RCC 7860 (cell line): ENCODE measurements at places on chromosomes 16 and 17.

DNA sequence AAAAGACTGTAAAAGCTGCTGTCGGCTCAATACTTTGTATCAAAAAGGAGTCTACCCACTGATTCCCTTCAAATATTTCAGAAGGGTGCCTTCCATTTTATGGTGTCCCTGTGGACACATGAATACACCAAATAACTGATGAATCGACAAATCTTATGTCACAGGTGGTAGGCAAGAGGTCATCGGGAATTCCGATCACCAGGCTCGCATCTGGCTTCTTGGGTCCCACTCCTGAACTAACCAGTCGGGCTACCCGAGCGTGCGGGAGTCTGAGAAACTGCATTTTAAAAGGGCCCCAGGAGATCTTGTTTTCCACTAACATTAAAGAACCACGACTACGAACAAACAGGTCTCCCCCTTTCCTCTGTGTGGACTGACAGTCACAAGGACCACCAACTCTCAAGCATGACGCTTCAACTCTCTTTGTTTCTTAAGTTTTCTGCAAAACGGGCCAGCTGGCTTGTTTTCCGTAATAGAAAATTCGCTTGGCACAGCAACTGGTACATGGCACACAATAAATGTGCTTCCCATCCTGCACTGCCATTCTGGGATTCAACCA lies 873 bp downstream of the PSME3IP1 start:
- no peak for DNase-seq

DNA sequence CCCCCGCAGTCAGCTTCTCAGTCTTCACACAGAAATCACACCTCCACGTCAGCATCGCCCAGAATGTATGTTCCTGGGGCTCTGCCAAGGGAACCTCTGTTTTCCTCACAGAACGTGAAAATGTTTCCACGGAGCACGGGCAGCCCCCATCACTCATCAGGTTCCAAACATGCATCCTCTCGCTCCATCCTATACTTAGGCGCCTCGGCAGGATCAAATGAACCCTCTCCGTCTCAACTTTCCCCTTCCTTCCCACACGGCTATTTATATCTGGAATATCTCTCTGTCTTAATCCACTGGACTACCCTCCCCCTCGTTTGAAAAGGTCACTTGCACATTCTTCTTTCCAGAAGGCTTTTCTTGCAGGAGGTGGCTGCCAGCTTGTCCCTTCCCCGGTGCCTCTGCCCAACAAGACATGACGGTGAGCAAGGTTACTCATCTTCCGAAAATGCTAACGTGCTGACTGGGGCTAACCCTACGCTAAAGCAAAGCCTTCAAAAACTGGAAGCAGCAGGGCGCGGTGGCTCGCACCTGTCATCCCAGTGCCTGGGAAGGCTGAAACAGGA lies 21.6 kb downstream of the NXN start:
- DNase-seq = no peak

DNA sequence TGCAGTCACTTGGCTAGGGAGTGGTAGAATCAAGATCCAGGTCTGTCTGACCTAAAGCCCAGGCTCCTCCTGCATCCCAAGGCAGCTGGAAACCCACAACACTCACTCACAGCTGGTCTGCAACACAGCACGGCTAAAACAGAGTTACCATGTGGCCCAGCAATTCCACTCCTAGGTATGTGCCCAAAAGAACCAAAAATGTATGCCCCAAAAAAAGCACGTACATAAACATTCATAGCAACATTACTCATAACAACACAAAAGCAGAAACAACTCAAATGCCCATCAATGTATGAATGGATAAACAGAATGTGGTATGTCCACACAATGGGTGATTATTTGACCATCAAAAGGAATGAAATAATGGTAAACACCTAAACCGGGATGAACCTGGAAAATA lies 8.9 kb downstream of the TVP23A start:
- no peak for DNase-seq

- DNase-seq = no peak
Measured at GRCh38 chr16:6888531-6888930, 444.1 kb upstream of the RBFOX1 start.

GRCh38 chr17:4516735-4517134 lies 18.1 kb downstream of the SPNS2 start:
- no peak for DNase-seq

GRCh38 chr17:67281053-67281452 lies 36.1 kb upstream of the HELZ start:
- no peak for DNase-seq

GRCh38 chr17:9232591-9233270 lies 211.4 kb downstream of the NTN1 start:
- DNase-seq = no peak

GRCh38 chr17:75516619-75517296 lies 430 bp downstream of the TSEN54 start:
- DNase-seq = no peak

- DNase-seq = no peak
Measured at GRCh38 chr16:80058214-80058613, 457.7 kb upstream of the MAF start.
